LoVo (cell line): ENCODE measurements at places on chromosomes 11 and 22.

DNA sequence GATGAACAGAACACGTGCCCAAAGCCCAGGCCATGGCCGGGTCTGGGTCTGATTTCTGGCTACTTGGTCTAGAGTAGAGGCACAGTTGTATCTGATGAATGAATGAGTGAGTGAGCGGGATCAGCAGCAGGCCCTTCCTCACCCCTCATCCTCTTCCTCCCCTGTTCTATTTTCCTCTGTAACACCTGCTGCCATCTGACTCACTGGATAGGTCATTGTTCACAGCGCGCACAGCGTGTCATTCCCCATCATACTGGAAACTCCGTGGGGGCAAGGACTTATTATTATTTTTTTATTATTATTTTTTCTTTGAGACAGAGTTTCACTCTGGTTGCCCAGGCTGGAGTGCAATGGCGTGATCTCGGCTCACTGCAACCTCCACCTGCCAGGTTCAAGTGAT is 13.9 kb downstream of the NCF4 start:
- no peak for DNase-seq

DNA sequence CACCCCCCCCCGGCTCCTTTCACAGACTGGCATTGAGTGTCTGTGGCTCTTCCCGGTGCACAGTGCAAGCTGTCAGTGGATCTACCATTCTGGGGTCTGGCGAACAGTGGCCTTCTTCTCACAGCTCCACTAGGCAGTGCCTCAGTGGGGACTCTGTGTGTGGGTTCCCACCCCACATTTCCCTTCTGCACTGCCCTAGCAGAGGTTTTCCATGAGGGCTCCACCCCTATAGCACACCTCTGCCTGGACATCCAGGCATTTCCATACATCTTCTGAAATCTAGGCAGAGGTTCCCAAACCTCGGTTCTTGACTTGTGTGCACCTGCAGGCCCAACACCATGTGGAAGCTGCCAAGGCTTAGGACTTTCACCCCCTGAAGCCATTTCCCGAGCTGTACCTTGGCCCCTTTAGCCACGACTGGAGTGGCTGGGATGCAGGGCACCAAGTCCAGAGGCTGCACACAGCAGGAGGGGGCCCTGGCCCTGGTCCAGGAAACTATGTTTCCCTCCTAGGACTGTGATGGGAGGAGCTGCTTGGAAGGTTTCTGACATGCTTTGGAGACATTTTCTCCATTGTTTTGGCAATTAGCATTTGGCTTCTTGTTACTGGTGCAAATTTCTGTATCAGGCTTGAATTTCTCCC is 26.0 kb downstream of the BCL2L13 start:
- no peak for DNase-seq

- DNase-seq = no peak
Measured at GRCh38 chr11:132743601-132744000, 788.7 kb downstream of the OPCML start.

DNA sequence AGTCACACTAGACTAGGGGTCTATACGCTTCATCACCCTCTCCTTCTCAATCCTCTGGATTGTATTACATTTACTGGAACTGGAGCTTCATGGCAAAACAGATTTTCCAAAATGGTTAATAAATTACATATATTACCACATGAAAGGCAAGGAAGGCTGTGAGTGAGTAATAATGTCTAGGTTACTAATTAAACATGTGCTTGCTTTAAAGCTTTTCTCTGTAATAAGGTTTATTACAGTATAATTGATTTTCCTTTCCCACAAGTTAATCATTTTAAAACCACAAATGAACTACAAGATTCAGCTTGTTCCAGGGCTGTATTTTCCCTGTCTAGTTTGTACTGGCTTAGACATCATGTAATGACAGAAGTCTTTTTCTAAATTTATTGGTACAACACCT is 25.6 kb downstream of the MMP13 start:
- DNase-seq = peak; percentile 38

- no peak for DNase-seq
Measured at GRCh38 chr11:90438069-90438468, 215.2 kb upstream of the CHORDC1 start.

GRCh38 chr11:120941000-120941399 is 82.9 kb upstream of the TBCEL start:
- DNase-seq = no peak

- DNase-seq = no peak
Measured at GRCh38 chr22:29715240-29715639, 4.6 kb upstream of the CABP7 start.

DNA sequence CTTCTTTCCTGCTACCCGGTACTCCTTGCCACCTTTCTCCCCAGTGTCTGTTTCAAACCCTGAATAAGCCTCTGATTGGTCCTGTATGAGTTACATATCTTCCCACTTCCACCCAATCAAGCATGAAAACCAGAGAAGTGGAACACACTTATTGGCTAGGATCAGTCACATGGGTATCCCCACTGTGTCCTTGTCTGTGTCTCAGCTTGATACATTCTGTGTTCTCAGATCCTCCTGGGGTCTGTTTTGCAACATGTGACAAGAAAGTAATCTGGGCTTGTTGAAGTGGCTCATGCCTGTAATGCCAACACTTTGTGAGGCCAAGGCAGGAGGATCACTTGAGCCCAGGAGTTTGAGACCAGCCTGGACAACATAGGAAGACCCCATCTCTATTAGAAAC is 23.9 kb downstream of the MCHR1 start:
- DNase-seq = no peak

DNA sequence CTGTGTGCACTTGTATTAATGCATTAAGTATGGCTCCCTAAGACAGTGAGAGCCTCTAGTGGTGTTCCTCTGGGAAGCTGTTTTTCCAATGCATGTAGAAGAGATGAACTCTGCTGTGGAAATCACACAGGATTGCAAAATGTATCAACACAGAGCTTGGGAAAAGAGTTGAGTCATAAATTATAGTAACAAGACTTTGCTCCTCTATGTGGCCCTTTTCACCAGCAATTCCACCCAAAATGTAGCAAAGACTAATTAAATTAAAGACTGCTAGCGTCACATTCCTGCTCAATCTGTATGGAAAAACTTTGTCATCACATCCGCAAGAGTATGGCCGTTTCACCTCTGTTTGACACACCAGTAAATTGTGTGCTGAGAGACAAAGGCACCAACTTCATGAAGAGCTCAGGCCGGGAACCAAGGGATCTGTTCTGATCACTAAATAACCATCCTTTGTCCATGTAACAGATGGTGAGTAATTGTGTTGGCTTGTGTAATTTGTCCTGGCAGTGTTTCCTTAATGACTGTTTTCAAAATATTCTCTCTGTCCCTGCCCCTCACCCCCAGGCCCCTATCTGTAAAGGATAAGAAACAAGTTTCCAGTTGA is 209.2 kb upstream of the SORL1-AS1 start:
- no peak for DNase-seq

GRCh38 chr11:100793525-100793924 is 106.4 kb downstream of the ARHGAP42 start:
- no peak for DNase-seq

DNA sequence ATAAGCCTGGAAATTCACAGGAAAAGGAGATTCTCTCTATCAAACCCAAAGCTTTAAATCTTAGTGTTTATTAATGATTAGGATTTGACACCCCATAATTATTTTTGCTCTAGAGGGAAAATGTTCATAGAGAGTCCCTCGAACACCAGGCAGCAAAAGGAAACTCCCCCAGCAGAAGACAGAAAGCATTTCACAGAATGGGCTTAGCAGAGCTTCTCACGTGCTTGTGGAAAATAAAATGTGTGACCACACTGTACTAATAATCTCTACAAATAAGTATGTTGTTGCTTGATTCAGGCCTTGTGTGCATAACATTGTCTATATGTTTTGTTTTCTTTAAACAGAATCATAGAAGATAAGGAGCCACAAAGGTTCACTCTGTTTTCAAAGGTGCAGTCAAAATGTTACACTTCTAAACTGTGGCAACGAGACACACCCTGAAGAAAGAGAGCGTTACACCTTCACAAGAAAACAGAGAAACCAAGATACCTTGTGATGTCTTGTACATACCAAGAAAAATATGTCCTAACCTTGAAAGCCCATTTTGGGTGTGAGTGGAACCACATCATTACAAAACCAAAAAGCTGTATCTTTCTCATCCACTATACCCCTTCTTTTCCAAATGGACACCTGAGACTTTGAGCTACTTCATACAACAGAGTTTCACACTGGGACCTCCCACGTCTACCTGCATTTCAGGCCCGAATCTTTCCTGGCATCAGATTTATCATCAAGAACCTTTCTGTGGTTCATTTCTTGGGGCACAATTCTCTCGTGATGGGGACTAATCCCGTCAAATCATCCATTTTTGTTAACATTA is 282.5 kb downstream of the ETS1 start:
- DNase-seq = no peak

- no peak for DNase-seq
Measured at GRCh38 chr11:64801561-64802369, 1.2 kb downstream of the MAP4K2 start.

- no peak for DNase-seq
Measured at GRCh38 chr22:43039800-43040199, 24.9 kb upstream of the PACSIN2 start.

DNA sequence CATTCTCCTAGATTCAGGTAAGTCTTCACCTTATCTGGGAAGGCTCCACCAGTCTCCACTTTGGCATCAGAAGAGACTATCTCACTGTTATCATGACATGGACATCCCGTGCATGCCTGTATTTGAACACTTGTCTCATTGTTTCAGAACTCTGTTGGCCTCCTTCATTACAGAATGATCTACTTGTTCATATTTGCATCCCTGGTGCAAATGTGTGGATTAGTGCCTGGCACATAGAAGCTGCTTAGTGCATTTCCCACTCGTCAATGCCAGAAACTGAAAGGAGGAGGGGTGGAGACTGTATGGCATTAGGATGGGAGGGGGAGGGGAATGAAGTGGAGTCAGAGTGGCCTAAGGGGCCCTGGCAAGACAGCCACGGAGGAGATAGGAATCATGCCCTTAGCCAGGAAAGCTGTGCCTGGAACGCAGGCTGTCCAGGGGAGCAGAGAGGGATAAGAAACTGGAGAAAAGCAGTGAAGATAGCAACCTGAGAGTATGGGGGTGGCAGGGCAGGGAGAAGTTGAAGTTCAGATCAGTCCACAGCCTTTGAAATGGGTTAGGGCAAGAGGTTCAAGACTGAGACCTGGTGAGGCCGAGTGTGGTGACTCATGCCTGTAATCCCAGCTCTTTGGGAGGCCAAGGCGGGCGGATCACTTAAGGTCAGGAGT is 53.8 kb upstream of the CAPRIN1 start:
- DNase-seq = no peak

- DNase-seq = no peak
Measured at GRCh38 chr11:134200688-134201087, 23.1 kb downstream of the NCAPD3 start.

GRCh38 chr22:16651217-16651616 is 58.6 kb upstream of the CCT8L2 start:
- DNase-seq = no peak

- DNase-seq = no peak
Measured at GRCh38 chr11:110044226-110044968, 48.8 kb upstream of the ZC3H12C start.

DNA sequence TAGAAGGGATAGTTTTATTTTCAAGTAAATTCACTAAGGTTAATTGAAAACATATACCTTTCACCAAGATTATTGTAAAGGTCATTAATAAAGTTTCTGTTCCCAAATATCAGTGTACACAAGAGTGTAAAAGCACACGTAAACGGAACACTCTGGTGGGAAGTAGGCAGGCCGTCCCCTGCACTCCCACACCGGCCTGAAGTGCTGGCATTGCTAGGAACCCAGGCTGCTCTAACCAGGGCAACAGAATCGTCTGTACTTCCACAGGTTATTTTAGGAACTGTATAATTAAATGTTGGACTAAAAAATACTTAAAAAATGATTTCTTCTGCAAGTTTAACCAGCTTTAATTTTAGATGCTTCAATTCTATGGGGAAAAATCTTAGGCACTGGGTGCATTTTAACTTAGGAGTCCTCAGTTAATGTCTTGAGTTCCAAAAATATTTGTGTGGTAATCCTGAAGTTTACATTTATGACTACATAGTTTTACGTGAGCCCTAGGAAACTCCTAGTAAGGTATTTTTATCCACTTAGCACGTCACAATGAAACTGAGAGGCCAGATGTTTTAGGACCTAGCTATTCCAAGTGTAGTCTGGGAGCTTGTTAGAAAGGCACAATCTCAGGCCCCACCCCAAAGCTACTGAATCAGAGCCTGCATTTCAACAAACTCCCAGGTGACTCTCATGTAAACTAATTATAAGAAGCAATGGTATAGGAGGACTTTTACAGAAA is 31.2 kb downstream of the KMT5B start:
- DNase-seq = no peak

DNA sequence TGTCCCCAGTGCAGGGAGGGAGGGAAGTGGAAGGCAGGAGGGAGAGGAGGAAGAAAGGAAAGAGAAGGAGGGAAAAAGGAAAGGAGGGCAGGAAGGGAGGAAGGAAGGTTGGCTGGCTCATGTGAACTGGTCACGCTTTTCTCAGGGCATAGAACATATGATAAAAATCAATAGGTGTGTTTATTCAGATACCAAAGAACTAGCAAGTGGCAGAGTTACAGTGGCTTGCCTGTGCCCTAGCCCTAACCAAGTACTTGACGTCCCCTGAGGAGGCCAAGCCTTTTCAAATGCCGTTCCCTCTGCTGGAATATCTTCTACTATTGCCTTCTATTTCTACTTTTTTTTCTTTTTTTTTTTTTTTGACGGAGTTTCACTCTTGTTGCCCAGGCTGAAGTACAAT is 33.5 kb downstream of the CHRDL2 start:
- no peak for DNase-seq

DNA sequence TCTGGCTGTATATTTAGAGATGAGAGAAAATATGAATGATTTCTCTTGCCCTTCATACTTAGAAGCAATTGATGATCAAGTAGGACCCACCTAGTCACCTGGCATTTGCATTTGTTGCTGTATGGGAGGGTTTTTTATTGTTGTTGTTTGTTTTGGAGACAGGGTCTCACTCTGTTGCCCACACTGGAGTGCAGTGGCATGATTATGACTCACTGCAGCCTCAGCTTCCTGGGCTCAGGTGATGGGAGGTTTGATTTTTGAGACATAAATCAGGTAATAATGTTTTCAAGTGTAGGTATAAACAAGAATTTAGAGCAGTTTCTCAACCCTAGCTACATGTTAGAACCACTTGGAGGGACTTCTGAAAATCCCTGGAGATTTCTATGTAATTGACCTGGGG is 63.0 kb downstream of the TNRC6B start:
- DNase-seq = no peak

- DNase-seq = no peak
Measured at GRCh38 chr22:24335496-24335895, 64.9 kb downstream of the SPECC1L start.
